ENCODE measurements at places on chromosomes 11 and 22.
A peak's percentile ranks its signal among the peaks of the same experiment; 100 is the strongest.

GRCh38 chr11:42462558-42463310, 849.1 kb upstream of the API5 start:
- DNase-seq, result no peak

DNA sequence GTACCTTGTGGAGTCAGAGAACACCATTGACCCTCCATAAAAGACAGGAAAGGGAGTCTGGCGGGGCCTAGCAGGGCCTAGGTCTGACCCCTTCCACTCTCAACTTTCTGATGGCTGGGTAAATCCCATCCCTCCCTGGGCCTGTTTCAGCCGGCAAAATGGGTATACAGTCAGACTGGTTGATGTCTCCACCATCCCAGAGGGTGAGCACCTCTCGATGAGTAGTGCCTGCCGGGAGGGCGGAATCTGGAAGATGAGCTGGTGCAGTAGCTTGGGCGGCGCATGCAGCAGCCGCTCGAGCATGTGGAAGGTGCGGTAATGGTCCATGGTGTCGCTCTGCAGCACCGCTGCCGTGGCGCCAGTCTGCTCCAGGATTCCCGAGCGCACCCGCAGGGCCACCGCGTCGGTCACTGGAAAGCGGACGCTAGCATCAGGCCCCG, 528 bp downstream of the FIBP start:
- DNase-seq, result no peak

GRCh38 chr11:128802358-128802981, 64.6 kb downstream of the KCNJ1 start:
- peak; percentile 92 for DNase-seq

- no peak for DNase-seq
These were observed 35.7 kb upstream of the ELF5 start for GRCh38 chr11:34549271-34549670.

DNA sequence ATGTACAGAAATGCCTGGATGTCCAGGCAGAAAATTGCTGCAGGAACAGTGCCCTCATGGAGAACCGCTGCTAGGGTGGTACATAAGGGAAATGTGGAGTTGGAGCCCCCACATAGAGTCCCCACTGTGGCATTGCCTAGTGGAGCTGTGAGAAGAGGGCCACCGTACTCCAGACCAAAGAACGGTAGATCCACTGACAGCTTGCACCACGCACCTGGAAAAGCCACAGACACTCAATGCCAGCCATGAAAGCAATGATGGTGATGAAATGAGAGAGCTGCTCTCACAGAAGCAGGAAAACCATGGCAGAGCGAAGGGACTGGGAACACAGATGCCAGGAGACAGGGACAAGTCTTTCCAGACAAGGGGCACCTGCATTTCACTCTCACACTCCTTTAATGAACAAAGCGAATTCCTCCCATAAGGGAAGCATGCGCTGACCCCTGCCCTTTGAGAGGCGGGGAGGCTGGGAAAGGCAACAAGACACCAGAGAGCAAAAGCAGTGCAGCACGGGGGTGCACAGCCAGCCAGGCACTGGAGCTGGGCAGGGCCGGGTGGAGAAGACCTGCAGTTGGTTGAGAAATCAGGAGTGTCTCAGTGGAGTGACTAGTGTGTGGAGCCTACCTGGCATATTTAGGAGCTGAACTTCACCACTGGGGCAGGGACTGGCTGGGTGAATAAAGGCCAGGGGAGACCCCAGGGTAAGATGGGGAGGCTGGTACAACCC, 1025.2 kb downstream of the TBC1D22A start:
- no peak for DNase-seq

DNA sequence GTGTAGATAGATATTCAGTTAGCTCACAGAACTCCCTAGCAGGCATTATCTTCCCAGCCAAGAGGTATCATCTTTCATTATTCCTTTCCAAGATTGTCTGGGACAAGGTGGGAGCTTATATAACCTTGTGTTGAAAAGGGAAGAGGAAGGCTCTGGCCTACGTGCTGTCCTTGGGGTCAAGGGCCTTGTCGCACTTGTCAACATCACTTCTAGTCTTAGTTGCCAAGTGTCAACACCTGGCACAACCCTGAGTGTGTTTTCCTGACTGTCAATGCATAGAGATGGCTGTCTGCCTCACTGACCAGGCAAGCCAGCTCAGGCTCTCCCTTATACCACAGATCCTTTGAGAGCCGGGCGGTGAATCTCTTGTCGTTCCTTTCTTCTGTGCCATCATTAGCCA, 331.9 kb downstream of the CNTN5 start:
- no peak for DNase-seq

- no peak for DNase-seq
These were observed 21.1 kb downstream of the MIF start for GRCh38 chr22:23915290-23915689.

DNA sequence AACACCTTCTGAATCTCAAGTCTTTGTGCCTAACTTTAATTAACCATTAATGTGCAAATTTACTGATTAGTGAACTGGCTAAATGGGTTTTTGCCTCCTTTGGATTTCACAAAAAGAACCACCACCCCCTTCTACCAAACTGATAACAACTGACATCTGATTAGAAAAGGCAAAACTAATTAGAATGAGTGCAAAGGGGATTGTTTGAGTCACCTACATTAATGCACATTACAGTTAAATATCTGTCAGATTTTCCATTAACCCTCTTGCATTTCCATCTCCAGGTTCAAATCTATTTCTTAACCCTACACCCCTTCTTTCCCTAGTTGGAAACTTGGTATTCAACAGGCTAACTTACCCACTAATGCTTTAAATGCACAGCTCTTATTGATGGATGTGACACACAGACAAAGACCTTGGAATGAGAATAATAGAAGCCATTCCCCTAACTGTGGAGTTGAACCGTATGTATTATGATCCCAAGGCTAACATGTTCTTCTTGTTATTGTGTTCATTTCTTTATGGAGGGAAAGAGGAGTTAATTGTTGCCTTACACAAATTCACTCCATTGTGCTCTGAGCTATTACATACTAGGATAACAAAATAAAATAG, 161.5 kb upstream of the MTMR2 start:
- DNase-seq, result no peak

DNA sequence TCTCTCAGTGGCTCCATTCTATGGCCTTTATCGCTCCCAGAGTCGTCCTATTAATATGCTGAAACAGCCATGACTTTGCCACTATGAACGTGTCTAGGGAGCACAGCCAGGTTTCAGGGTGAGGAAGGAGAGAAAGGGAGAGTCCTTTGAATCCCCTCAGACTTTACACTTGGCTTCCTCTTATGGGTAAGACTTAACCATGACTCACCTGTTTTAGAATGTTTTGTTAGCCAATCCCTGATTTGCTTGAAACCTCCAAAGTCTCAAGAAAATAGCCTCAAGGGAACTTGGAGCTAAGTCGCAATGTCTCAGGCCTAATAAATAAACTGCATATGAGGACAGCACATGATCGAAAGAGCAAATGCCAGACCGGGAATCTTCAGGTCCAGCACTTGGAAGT, 131.2 kb upstream of the RCN1 start:
- no peak for DNase-seq

DNA sequence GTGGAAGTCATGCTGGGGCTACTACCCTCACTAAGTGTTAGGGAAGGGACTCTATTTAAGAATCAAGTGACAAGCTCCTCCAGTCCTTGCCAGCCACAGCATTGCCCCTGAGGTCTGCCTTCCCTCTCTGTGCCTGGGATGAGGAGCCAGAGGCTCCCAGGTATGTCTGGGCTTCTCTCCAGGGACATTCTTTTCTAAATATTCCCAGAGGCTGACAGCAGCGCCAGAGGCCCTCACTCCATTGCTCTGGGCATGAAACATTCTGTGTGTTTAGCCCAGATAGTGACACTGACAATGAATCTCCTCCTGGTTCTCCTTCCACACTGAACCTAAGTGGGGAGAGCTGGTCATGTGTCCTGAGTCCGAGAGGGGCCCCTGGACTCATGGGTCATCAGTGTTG, 2.2 kb downstream of the OR51E1 start:
- no peak for DNase-seq

DNA sequence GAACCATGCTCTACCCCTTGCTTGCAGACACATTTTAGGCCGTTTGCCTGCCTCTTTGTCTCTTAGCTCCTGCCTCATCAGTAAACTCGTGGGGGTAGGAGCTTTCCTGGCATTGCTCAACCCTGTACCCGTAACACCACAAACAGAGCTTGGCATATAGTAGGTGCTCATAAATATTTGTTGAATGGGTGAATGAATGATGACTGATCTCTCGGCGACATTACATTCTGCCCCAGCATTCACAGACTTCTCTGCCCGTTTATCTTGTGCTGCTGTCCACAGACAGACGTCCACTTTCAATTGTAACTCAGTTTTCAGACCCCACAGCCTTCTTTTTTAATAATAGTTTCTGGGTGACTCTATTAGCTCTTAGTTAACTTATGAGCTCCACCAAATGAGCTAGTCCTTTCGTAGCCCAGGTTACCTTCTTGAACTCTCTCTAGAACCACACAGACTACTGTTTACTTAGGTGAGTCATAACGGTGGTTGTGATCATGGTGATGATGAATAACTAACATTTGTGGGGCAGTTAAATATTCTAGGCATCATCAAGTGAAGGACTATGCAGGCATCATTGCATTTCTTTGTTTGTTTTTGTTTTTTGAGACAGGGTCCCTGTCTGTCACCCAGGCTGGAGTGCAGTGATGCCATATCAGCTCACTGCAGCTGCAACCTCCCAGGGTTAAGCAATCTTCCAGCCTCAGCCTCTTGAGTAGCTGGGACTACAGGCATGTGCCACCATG, 188.4 kb downstream of the ADAMTS15 start:
- no peak for DNase-seq

- DNase-seq, result no peak
These were observed 110.8 kb downstream of the KCNQ1OT1 start for GRCh38 chr11:2588809-2589537.

- no peak for DNase-seq
These were observed 73.2 kb downstream of the TRPC6 start for GRCh38 chr11:101510591-101510990.

- no peak for DNase-seq
These were observed 35.5 kb upstream of the CWF19L2 start for GRCh38 chr11:107493117-107493516.

GRCh38 chr11:72802822-72803221, 9.0 kb upstream of the STARD10 start:
- no peak for DNase-seq

- DNase-seq, result no peak
These were observed 72.7 kb downstream of the KCNQ1 start for GRCh38 chr11:2517386-2518064.

DNA sequence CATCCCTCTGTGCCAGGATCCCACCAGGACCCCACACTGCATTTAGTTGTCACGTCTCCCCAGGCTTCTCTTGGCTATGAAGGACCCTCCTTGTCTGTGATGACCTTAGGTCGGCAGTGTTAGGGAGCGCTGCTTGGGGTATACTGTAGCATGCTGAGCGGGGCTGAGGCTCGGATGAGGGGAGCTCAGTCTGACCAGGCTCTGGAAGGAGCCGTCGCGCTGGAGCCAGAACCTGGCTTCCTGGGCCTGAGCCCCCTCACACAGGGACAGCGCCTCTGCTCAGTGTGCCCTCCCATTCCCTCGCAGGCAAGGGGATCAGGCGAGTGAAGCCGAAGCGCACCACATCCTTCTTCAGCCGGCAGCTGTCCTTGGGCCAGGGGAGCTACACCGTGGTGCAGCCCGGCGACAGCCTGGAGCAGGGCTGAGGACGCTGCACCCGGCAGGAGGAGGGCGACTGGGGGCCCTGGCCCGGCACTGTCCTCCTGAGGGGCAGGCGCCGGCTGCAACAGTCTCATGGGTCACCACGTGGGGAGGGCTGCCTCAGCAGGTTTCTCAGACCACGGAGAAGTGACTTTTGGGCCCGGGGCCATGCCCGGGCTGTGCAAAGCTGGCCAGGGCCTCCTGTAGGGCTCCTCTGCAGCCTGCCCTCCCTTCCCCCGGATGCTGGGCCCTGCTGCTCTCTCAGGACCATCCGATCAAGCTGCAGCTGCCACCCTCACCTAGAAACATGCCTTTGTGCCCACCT, 11.5 kb upstream of the NEAT1 start:
- no peak for DNase-seq

- DNase-seq, result no peak
These were observed 62.2 kb downstream of the BCL2L13 start for GRCh38 chr22:17700778-17701177.

DNA sequence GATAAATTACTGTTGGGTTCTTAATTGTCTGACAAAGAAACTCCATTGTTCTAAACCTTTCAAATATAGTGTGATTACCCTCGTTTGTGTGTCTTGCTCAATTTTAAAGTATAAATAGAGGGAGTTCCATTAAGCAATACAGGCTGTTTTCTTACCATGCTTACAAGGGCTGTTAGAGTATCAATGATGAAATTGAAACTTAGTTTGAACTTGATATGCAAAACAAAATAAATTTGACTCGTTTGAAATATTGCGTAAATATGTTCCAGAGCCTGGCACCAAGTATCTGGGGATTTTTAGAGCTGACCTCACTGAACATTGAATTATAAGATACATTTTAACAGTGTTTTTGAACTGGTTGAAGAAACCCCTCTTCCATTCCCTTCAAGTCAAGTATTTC, 31.7 kb downstream of the TEAD1 start:
- DNase-seq, result no peak

- peak; percentile 73 for DNase-seq
These were observed 68.6 kb upstream of the ATXN10 start for GRCh38 chr22:45602824-45603595.

GRCh38 chr22:19843857-19844376, 10.8 kb downstream of the GNB1L start:
- DNase-seq, result no peak

DNA sequence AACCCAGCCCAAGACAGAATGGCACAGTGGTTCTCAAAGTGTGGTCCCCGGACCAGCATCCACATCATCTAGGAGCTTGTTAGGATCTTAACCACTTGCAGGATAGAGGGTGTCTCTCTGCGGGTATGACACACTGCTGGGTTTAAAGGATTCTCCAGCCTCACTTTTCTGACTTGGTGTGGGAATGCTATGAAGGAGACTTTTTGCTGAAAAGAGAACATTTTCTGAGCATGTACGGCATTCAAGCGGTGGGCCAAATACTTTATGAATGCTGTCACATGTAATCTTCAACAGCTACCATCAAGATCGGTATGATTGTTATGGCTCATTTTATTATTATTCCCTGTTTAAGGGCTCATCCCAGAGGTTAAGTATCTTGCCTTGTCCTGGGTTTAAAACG, 1.8 kb upstream of the CD82 start:
- DNase-seq, result no peak

DNA sequence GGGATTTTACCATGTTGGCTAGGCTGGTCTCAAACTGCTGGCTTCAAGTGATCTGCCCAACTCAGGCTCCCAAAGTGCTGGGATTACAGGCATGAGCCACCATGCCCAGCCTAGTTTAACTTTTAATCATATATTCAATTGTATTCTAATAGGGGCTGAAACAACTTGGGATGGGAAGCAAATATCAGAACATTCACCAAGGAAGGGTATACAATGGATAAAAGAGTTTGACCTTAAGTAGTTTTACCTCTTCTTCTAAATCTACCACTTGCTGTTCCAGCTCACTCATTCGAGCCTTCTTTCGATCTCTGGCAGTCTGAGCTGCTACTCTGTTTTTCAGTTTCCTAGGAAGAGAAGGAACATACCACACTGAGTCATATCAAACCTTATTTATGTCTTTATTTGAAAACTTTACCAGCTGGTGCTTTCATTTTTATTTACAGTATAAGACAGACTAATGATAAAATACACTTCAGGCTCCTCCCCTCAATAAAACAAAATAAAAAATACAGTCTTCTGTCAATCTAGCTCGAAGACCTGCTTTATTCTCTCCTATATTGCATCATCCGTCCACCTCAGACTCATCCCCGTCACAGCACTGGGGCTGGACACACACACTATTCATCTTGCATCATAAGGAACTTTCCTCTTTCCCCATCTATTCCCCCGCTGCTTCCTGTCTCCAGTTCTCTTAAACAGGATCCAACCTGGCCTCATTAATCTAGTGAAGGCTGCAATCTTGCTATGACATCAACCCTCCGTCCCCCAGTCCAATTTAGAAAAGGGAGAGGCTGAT, 1.4 kb downstream of the XBP1 start:
- no peak for DNase-seq
